Stimulated activated CD4-positive, alpha-beta T cell treated with anti-CD3 and anti-CD28 coated beads, Interleukin-15, amount 100 ng/mL, for 1 hour (primary cell): ENCODE measurements at places on chromosomes 4 and X.

DNA sequence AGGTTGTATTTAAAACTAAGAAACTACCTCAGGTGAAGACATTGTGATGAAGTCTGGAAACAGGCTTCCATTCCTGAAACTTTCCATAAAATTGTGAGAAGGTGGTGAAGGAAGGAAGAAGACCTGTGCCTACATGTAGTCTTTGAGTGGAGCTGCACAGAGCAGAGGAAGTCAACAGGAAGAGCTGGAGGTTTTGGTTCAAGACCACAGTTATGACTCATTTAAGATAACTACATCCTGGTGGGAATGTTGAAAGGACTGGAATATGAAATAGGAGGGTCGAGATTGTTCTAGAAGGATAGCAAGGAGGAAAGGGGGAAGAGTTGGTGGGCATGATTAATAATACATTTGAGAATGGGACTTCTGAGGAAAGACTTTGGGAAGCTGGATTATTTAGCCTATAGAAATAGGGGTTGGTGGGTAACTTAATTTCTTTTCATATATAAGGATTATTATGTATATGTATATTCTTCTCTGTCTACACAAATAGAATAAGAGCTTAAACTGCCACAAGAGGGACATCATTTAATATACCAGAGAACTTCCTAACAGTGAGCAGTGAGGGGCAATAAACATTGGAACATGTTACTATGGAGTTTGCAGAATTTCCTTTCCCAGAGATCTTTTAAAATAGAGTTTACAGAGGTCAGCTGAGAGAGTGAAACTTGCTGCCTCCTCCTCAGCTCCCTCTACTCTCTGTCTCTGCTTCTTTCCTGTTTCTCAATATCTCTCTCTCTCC, 23.5 kb downstream of the AWAT2 start:
- DNase-seq, result no peak

DNA sequence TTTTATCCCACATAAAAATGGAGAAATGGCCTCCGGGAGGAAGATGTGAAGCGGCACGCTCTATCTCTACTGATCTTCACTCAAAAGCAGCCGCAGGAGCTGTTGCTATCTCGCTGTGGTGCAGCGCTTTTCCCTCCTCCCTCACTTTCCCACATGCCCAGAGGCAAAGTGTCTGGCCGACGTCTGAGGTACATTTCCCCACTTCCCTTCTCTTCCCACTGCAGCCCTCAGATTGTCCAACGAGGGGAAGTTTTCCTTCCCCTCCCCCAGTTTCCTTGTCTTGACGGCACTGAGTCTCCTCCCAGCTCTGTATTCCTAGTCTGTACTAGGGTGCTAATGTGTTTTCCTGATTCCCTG, 660 bp upstream of the COL25A1 start:
- DNase-seq, result no peak

- DNase-seq, result no peak
Measured at GRCh38 chr4:115121351-115122043, 8.1 kb upstream of the NDST4 start.

- DNase-seq, result no peak
Measured at GRCh38 chr4:87101543-87102199, 118.7 kb downstream of the KLHL8 start.

DNA sequence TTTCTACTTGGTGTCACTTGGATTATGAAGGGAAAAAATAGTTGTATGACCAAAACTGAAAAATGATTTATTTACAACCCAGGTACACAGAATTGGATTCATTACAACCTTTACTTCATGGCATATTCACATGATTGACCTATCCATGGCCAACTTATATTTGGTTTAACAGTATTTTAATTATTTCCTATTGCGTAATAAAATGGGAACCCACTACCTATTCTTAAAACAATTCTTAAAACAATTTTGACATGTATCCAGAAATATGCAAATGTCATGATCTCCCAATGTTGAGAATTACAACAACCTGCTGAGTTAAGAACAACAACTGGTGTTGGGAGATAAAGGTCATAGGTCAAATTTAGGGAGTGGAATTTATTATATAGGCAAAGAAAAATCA, 54.8 kb upstream of the DDX53 start:
- no peak for DNase-seq

- DNase-seq, result no peak
Measured at GRCh38 chr4:7199771-7200441, 7.6 kb downstream of the SORCS2 start.

DNA sequence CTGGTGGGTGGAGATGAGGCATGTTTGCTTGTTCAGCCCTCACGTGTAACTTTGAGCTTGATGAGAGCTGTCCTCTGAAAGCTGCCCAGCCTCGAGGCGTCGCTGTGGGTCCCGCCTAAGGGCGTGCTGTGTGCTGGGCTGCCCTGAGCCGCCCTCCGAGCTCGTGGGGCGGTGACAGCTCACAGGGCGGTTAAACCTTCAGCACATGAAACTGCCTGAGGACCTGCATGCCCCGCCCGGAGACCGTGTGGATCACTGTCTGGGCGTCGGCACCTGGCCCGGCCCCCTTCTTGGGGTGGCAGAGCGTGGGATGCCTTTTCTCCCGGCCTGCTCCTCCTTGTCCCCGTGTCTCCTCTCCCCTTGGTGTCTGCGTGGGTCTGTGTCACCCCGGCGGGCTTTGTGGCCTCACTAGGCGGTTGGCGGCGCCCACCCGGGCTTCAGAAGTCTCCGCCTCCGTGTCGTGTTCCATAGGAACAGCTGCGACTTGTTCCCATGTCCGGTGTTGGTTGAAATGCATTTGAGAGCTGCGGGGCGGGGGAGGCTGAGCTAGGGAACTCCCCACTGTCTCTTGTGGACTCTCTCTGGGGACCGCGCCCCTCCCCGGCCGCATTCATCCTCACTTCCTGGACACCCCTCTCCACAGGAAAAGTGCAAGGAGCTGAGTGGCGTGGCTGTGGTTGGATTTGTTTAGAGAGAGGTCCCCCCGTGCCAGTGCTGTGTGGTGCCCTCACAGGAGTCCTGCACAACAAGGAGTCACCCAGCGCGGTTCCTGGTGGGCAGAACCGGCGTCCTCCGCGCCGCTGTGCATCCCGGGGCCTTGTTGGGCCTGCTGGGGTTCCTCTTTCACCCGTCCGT, 6.8 kb downstream of the AKAP17A start:
- DNase-seq, result no peak

- no peak for DNase-seq
Measured at GRCh38 chrX:53159184-53159583, 65.2 kb downstream of the KANTR start.

GRCh38 chr4:159451006-159451405, 348.1 kb downstream of the RAPGEF2 start:
- DNase-seq, result no peak

- DNase-seq, result no peak
Measured at GRCh38 chrX:83934220-83934619, 73.3 kb downstream of the CYLC1 start.
